GM13977 (cell line): ENCODE measurements at places on chromosomes 4 and X.

DNA sequence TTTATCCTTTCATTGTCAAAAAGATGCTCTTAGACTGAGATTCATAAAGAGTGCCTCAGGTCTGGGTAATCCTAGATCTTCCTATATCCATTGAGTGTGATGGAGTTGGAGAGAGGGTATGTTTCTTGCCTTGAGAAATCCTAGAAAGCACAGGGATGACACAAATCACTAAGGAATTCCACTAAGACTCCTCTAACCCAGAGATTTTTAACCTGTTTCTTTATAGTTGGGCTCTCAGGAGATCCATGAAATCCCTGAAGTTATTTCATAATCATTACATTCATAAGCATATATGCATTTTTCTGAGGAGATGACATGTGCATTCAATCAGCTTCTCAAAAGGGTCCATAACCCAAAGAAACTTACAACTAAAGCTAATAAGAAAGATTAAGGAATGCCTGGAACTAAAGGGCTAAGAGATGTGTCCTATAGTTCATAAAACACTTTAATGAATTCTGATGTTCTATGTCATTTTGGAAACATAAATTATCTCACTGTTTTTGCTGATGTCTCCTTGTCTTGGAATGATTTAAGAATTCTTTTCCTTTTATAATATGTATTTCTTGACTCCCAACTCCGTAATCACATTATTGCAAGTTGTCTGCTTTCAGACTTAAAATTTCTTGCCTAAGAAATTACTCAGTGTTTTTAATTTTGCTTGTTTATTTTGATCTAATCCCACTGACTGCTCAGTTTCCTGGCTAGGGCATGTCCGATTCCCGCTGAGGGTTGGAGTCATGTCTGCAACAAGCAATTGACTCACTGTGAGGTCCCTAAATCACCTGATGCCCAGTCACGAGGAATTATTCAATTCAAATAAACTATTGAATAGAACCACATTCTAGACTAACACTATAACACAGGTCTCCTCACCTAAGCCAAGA, 2.8 kb upstream of the AMTN start:
- no peak for DNase-seq

DNA sequence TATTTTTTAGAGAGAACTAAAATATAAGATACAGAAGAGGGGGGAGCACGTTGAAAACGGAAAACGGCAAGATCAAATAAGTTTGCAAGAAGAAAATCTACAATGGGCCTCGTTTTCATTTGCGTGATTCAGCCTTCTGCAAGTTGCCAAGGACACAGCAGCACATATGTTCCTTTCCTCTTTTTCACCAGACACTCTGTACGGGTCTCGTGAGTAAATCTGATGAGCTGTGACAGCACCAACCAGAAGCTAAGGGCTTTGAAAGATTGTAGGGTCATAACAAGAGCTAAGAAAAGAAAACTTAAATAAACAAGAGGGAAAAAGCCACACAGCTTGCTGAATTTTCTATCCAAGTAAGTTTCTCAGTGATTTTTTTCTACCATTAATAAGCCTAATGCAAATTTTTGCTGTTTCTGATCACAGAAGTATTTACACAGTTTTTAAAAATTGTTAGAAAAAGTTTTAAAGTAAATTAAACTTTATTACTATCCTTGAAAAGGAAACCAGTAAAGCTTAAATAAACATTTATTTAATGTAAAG, 63.4 kb downstream of the SCML2 start:
- DNase-seq: no peak

DNA sequence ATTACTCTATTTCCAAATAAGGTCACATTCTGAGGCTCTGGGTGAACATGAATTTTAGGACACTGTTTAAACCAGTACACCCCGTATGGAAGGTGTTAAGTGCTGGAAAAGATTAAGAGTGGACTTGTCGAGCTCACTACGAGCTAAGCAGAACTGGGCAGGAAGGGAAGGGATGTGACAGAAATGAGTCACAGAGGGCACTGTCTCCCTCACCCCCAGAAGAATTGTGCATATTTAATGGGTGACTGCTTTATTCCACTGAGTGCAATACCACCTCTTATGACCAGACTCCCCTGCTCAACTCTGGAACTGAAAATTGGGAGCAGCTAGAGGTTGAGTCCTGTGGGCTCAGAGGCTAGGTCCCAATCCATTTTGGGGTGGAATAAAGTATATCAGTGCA, 187.4 kb upstream of the RPS6KA3 start:
- DNase-seq: no peak

DNA sequence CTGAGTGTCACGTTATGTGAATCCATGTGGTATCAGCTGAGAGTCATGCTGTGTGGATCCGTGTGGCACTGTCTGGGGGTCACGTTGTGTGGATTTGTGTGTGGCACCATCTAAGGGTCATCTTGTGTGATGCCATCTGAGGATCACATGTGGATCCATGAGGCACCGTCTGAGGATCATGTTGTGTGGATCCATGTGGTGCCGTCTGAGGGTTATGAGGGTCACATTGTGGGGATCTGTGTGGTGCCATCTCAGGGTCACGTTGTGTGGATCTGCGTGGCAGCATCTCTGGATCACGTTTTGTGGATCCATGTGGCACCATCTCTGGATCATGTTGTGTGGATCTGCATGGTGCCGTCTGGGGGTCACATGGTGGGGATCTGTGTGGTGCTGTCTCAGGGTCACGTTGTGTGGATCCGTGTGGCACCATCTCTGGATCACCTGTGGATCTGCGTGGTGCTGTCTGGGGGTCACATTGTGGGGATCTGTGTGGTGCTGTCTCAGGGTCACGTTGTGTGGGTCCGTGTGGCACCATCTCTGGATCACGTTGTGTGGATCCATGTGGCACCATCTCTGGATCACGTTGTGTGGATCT, 6.9 kb downstream of the PDE6B start:
- no peak for DNase-seq

DNA sequence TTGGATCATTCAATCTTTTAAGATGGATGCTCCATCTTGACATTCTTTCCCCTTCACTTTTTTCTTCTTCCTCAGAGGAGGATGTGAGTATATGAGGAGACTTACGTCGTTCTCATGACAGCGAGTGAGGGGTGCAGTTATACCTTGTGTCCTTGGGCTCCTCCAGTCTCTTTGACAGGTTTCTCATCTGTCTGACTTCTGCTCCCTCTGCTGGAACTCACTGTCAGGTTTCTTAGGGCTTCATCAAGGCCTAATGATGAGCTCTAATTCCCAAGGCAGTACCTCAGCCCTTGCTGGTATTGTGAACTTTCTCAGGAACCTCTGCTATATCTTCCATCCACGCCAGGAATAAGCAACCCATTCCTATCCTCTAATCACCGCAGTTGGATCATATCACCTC, 237.8 kb upstream of the ADGRL3 start:
- no peak for DNase-seq

- no peak for DNase-seq
These were observed 66.2 kb downstream of the MAGEA1 start for GRCh38 chrX:153245288-153245731.

- peak; percentile 85 for DNase-seq
These were observed 2.3 kb downstream of the SH3TC1 start for GRCh38 chr4:8201321-8201781.

GRCh38 chr4:17535906-17536305, 20.9 kb downstream of the CLRN2 start:
- DNase-seq: no peak
